ENCODE measurements at places on chromosomes 4 and X.

GRCh38 chr4:102809190-102809589, 18.2 kb downstream of the UBE2D3 start:
- DNase-seq = no peak

DNA sequence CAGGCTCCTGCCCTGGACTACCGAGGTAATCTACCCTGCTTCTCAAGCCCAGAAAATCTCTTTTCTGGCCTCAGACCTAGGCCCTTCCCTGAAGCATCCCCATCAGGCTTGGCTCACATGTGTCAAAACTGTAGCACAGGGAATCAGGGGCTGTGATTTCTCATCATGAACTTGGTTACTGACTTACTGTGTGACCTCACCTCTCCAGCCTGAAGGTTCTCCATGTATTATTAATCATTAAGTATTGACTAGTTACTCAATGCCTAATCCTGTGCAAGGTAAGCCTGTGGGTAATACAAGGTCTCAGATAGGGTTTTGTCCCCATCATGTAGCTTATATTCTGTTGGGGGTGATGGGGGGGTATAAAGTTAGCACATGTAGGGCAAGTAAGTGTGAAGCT, 6.8 kb downstream of the SRPX2 start:
- no peak for DNase-seq

- no peak for DNase-seq
These were observed 82.1 kb downstream of the PPP2R2C start for GRCh38 chr4:6390356-6390755.

- DNase-seq = no peak
These were observed 19.1 kb downstream of the VSIG1 start for GRCh38 chrX:108064001-108064400.

- DNase-seq = no peak
These were observed 10.5 kb upstream of the EIF4E start for GRCh38 chr4:98939438-98939837.

- DNase-seq = peak; percentile 59
These were observed 4.4 kb downstream of the RBPJ start for GRCh38 chr4:26325191-26325590.

- DNase-seq = no peak
These were observed 92.7 kb upstream of the PGRMC2 start for GRCh38 chr4:128380306-128380705.

DNA sequence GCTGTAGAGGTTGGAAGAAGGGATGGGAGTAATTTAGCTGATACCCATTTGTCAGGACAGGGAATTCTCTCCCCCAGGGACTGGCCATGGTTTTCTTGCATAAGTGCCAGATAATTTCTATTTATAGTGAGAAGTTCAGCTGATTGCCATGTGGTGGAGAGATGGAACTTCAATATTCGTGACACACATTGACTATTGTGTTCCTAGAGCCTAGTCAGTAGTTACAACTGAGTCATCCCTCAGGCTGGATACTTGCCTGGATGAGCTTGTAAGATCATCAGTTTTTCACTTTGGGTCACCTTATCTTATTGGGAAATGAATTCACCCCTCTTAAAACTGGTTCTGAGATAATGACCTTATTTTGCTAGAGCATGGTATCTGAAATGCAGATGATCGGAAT, 32.2 kb downstream of the CFAP299 start:
- DNase-seq = peak; percentile 59

DNA sequence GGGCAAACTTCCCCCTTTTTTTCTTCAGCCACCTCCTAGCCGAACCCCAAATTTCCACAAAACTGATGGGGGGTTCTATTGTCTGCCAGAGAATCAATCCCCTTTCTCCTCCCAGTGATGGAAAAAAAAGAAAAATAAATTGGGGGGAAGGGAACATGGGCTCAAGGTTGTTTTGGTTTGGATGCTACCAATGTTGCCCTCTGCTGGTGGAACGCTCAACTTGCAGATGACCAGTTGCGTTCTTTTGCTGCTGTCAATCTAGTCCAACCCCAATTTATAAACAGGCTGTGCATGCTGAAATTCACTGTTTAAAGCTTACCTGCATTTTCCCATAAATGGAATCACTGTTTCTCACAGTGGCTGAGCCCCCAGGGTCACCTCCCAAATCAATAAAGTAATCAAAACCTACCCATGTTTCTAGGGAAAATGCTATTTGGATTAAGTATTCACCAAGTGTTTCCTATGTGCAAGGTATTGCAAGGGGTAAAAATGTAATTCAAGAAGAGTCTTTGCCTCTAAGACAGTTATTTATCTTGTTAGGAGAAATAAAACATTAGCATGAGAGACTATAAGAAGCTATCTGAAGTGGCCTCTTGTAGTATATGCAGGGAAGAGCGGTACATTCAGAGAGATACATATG, 116.7 kb upstream of the TMEM164 start:
- peak; percentile 41 for DNase-seq

- DNase-seq = no peak
These were observed 95.7 kb upstream of the OTUD4 start for GRCh38 chr4:145276050-145276449.

DNA sequence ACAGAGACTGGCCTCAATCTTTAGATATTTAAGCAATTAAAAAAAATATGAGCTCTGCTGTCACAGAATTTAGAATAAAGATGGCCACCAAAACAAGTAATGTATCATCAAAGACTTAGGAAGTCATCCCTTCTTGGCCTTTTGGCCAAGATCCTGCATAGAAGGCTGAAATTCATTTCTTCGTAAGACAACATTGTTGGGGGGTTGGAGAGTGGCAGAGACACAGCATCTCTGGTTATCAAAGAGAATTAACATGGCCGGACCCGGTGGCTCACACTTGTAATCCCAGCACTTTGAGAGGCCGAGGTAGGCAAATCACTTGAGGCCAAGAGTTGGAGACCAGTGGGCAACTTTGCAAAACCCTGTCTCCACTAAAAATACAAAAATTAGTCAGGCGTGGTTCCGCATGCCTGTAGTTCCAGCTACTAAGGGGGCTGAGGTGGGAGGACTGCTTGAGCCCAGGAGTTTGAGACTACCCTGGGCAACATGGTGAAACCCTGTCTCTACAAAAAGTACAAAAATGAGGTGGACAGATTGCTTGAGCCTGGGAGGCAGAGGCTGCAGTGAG, 4.0 kb downstream of the PPM1K start:
- DNase-seq = no peak

DNA sequence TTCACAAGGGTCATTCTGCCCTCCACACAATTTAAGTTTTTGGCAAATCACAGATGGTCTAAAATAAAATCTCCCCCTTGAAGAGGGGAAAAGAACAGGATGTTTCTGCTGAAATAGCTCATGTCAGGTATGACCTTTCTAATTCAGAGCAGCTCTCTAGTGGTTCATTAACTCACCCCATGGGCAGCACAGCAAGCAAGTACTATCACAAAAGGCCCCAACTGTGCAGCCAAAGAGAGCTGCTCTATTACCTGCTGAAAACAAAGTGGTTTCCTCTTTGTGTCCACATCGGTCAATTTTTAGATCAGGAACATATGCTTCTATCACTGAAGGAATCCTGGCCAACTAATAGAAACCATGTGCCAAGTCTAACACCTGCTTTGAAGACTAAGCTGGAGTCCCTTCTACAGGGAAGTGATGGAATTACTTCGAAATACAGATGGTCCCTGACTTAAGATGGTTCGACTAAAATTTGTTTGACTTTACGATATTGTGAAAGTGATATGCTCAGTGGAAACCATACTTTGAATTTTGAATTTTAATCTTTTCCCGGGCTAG, 164.3 kb downstream of the ENOX2 start:
- no peak for DNase-seq

GRCh38 chr4:14345356-14345775, 656.9 kb upstream of the CPEB2 start:
- DNase-seq = peak; percentile 18

DNA sequence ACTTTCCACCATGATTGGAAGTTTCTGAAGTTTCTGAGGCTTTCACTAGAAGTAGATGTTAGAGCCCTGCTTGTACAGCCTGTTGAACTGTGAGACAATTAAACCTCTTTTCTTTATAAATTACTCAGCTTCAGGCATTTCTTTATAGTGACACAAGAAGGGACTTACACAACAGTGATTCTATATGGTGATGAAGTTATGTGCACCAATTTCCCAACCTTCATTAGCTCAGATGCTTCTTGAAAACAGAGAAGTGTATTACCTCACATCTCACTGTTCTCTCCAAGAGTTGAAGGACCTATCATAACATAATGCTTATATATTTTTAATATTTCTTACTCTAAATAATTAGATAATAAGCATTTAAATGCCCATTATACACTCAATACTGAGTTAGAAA, 202.1 kb upstream of the ANXA10 start:
- DNase-seq = no peak

GRCh38 chr4:3218824-3219760, 29.9 kb upstream of the MSANTD1 start:
- no peak for DNase-seq

- DNase-seq = peak; percentile 47
These were observed 260.1 kb upstream of the GIMD1 start for GRCh38 chr4:106628586-106629267.

DNA sequence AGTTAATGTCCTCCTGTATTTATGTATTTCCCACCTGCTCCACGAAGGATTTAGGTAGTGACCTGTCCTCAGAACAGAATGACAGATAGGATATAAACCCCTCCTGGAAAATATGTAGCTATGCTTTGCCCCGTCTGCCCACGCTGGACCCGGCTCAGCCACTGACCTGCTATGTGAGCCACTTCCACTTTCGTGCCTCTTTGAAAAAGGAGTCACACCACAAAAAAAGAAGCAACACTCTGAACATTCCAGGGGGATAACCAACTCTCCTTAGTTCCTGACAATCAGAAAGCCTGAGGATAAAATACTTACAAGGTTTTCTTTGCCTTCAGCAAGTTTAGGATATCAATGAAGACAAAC, 11.1 kb downstream of the ACSL1 start:
- peak; percentile 33 for DNase-seq

- DNase-seq = no peak
These were observed 10.5 kb upstream of the RNF128 start for GRCh38 chrX:106716004-106716403.

- DNase-seq = no peak
These were observed 131.4 kb upstream of the GALNT7 start for GRCh38 chr4:173037242-173037641.
